ENCODE measurements at places on chromosomes 6 and 20.
A peak's percentile ranks its signal among the peaks of the same experiment; 100 is the strongest.

DNA sequence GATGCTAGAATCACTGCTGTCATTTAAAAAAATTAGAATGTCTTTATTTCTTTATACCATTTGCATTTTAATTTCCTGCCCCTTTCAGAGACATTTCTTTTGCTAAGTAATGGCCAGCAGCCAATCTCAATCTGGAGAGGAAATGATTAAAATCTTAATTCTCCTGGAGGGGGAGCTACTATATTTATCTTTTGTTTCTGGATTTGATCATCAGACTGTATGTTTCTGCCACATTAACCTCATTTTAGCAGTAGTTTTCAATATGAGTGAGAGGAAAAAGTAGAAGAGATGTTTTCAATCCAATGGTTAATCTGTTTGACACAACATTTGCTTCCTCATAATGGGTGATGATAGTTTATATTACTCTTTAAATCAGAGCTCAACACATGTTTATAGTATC, 138.0 kb downstream of the FUT9 start:
- no peak for DNase-seq

- DNase-seq, result no peak
Observed at GRCh38 chr6:170189236-170189635, 101.6 kb downstream of the DLL1 start.

DNA sequence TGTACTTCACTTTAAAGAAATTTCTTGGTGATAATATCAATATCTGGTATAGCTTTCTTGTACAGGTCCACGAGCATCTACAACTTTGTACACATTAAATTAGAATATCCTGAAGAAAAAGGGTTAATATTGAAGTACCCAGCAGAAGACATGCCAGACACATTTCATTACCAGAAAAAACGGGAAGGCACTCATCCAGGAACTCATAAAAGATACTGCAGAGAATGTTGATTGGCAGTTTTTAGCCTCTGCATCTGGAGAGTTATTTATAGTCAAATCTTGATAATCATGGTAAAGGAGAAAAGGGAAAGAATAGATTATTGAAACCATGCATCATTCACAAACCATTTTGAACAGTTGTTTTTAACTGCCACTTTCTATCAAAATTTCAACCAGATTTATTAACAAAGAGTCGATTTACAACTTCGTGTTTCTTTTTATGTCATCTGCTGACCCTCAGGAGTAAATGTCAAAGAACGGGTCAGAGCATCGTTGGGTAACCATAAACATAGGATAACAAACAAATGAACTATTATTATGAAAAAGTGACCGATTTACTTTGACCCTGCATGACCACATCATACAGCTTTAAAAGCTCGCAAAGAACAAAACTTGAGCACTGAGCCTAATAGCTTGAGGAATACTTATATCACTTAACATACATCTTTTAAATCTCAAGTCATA, 229.2 kb upstream of the SGK1 start:
- no peak for DNase-seq

GRCh38 chr20:50259705-50260478, 69.3 kb downstream of the CEBPB start:
- no peak for DNase-seq

GRCh38 chr6:13615792-13616120, 621 bp downstream of the NOL7 start:
- DNase-seq, result no peak

DNA sequence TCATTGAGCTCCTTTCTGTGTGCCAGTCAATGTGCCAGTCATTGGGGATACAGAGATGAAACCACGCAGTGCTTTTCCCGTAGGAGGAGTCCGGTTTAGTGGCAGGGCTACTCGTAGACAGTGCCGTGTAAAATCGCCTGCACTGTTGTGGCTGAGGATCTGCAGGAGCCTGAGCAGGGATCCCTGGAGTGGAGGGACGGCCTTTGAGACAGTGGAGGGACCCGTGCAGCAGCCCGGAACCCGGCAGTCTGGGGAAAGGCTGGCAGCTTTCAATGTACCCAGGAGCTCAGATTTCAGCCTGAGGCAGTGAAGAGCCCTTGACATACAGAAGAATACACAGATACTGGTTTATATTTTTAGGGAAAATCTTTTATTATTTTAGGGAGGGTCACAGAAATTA, 203.3 kb downstream of the ARID1B start:
- no peak for DNase-seq

- DNase-seq, result no peak
Observed at GRCh38 chr6:27847706-27848105, 64.5 kb downstream of the OR2B2 start.

GRCh38 chr6:150177952-150178520, 35.2 kb downstream of the PPP1R14C start:
- DNase-seq, result no peak

DNA sequence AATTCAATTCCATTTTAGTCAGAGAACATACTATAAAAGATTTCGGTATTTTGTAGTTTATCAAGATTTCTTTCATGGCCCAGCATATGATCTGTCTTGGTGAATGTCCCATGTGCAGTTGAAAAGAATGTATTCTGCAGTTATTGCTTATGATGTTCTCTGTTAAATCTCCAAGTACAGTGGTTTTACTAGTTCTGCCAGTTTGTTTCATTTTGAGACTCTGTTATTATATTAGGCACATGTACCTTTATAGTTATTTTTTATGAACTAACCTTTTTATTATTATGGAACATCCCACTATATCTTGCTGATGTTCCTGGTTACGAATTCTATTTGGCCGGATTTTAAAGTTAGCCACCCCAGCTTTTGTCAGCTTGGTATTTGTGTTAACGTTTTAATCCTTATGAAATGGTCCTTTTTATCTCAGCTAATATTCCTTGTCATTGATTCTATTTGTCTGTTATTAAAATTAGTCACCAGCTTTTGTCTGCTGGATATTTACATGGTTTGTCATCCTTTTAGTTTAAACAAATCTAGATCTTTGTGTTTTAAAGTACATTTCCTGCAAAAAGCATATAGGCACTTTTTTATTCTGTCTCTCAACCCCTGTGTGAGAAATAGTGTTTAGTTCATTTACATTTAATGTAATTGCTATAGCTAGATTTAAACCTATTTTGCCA, 48.9 kb downstream of the VTA1 start:
- no peak for DNase-seq

- no peak for DNase-seq
Observed at GRCh38 chr6:91573826-91574416, 987.0 kb upstream of the MAP3K7 start.

- no peak for DNase-seq
Observed at GRCh38 chr6:74605922-74606581, 599.8 kb downstream of the COL12A1 start.

- peak; percentile 44 for DNase-seq
Observed at GRCh38 chr20:49567421-49568277, at the start of gene PTGIS. Gene PTGIS, minus strand, starts transcription at chr20:49568137. Its CDS starts 21 bp downstream, at chr20:49568116.

DNA sequence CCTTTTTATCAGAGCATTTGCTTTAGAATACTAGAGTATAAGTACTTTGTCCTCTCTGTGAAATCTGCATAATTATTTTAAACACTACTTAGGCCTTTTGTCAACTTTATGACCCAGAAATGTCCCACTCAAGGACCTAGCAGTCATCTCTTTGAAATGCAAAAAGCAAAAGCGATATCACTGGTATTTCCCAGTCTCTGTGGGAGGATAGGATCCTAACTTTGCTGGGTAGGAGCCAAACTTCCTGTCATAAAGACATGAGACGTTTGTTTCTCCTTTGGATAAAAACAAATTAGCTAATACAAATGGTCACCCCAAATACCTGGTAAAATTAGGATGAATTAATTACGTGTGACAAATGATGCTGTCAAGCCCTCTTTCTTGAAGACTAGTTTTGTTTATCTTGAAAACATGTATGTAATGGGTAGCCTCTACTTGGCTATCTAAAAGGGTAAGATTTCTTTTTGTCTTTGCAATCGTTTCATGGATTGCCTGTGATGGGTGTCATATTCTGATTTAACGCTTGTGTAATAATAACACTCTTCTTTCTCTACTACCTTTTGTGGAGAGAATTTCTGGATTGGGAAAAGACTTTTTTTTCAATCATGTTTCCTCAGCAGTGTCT, 36.2 kb downstream of the DCDC2 start:
- DNase-seq, result no peak

DNA sequence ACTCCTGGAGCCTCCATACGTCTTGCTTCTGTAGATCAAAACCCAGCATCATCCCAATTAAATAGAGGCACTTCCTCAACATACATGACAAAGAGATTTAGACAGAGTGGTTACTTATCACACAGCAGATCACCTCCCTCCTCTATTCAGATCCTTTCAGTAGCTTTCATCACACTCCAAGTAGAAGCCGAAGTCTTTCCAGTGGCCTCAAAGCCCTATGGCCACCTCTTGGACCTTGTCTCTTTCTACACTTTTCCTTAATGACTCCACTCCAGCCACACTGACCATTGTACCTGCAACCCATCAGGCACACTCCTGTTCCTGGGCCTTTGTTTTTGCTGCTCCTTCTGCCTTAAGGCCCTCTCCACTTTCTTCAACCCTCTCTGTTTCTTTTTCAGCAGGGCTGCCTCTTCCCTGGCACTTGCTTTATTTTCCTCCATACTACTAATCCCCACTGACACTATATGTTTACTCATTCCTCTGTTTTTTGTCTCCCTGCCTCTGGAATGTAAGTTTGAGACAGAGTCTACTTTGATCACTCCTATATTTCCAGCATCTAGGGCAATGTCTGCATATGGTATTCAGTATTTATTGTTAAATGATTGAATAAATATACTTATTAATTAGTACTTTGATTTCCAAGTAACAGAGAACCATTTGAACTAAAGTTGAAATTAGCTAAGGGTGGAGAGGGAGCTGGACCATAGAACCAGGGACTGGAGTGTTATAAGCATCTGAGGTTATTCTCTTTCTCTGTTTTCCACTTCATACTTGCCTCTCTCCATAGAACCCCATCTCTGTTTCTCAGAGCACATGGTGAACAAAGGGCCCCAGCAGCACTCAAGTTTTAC, 43.4 kb upstream of the TRAM2 start:
- no peak for DNase-seq

DNA sequence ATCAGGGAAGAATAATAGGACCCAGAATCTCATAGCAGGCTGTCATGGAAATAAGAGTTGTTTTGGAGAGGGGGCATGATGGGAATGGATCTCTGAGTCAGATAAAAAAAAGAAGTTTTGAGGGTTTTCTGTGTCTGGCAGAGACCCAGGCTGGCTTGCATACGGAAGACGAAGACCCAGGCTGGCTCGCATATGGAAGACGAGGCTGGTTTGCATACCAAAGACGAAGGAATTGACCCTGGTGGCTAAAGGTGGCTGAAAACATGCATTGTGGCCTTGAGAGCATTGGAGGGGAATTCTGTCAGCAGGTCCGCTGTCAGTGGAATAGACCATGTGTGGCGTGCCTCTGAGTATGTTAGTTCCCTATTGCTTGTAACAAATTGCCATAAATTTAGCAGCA, 335.1 kb downstream of the BTBD3 start:
- DNase-seq, result peak; percentile 33

GRCh38 chr6:107658920-107659865, 164.9 kb downstream of the SCML4 start:
- DNase-seq, result no peak

DNA sequence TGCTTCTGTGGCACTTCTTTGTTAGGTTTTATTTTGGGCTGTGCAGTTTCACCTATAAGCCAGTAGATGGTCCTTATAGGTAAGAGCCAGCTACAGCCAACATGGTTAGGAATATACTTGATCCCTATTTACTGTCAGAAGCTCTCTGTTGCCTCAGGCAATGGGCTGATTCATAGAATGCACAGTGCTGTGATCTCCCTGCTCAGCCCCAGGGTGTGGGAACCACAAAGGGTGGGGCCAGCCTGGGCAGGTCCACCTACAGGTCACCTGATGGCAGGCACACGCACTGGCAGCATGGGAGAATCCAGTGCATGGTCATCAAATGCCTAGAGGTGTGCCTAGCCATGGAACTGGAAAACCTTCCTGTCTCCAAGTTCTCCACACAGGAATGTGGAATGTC, 191.9 kb downstream of the MOXD1 start:
- DNase-seq, result no peak

- peak; percentile 60 for DNase-seq
Observed at GRCh38 chr6:53956068-53956711, 155.1 kb upstream of the MLIP start.

DNA sequence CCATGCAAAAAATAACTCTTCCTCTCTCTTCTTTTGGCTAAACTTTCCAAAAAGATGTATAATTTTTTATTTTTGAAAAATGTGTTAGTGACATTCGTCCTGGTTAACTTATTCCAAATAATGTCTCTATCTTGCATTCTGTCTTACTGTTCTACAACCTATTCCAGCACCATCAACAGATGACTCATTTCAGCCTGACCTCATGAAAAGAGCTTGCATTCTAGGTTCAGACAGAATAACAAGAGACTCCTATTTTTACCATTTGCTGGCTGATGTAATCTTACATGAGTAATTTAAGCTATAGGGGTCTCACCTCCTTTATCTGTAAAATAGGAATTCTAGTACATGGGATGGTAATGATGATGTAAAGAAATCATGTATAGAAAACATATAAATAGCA, 109.0 kb downstream of the FUT9 start:
- DNase-seq, result no peak

DNA sequence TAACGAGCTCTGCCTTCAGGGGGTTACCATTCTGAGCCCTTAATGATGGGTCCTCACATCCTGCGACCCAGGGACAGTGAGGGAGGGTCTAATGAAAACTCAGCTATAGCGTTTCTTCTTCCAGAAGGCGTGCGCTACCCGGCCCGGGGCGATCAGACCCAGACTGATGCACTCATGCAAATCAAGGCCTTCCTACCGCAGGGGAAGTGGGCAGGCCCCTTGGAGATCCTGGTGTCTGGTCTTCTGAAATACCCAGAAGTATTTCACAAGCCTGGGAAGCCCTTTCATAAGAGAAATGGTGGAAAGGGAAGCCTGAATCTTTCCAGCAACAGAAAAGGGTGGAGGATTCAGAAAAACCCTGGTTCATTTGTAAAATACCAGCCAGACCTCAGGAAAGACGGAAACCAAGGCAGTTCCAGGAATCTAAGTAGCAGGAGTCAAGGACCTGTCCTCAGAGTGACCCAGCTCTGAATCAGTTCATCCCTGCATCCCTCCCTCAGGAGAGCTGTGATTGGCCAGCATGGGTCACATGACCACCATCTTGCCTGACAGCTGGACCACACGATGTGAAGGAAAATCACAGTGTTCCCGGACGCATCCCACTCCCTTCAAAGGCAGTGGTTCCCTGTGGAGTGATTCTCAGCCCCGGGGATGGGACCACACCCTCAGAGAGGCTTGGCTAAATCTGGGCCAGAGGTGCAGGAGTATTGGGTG, 12.7 kb downstream of the BFSP1 start:
- DNase-seq, result no peak

DNA sequence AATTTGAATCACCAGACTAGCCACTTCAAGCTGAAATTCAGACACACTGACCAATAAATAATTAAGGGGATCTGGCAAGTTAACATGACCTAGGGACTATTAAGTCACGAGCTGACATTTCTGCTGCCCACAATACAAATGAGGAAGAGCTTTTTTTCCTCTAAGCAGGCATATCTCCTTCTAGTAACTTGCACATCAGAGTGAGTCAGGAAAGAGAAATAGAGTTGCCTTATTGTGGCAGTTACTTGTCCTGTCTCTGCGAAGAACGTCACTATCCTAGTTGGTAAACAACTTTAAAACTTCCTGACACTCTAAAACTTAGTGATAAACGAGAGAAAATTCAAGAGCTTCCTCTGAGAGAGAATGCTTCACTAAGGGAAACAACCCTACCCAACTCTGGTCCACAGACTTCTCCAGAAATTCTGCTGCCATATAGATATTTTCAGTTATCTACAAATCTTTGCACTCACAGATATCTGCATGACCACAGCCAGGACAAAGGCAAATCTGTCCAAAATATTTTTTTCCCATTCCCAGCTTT, 4.2 kb downstream of the PLA2G7 start:
- no peak for DNase-seq

- DNase-seq, result peak; percentile 90
Observed at GRCh38 chr20:62386383-62387218, at the start of gene RPS21. Gene RPS21, plus strand, starts transcription at chr20:62387103. Its CDS starts 236 bp downstream, at chr20:62387339.
